ENCODE measurements at places on chromosomes 4 and X.

DNA sequence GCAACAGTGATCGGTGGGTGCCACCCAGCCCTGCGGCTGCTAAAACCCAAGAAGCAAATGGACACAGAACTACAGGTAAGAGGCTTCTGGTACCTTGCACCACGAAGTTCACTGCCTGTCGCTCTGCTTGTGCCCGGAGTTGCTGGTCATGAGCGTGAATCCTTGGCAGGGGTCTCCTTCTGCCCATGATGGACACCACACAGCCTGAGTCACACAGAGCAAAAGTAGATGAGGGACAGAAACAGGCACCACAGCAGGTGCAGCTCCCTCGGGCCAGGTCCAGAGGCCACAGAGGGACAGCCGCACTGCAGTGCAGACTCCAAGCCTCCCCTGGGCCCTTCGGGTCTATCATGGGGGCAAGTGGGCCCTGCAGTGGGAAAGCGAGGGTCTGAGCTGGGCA is 22.4 kb downstream of the NAT8L start:
- DNase-seq: no peak

- no peak for DNase-seq
These were observed 24.4 kb upstream of the CORIN start for GRCh38 chr4:47862297-47862696.

- no peak for DNase-seq
These were observed 111.7 kb downstream of the LINC00632 start for GRCh38 chrX:140821280-140821679.

GRCh38 chr4:178339769-178340168 is 897.5 kb upstream of the AGA start:
- no peak for DNase-seq

GRCh38 chr4:21628916-21629610 is 319.5 kb downstream of the KCNIP4 start:
- DNase-seq: no peak

DNA sequence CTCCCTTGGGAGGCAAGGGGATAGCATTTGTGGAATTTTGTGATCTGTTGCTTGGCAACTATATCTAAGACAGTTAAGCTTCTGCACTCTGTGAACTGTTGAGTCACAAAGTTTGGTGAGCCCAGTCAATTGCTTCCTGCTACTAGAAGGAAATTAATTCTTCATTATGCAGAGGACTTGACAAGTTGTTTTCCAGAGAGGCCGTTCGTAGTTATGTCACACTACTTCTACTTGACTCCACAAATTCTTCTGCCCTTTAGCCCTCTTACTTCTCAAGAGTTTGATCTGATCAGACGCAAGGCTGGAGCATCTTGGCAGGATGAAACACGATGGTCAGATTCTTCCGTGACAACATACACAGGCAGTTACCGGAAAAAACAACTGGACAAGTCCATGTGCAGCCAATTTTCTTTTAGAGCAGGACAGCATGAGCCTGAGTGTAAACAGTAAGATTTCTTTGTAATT is at the start of gene C4orf51:
Gene C4orf51 (plus strand): TSS at position 156 of the 465 bp plus-strand sequence. CDS start 58 bp downstream, at position 214.
- DNase-seq: no peak

GRCh38 chr4:1346781-1347409 is at the start of gene UVSSA:
TSS of gene UVSSA (plus strand) at chr4:1347208. CDS start at chr4:1348092, 884 bp downstream.
- peak; percentile 100 for DNase-seq

DNA sequence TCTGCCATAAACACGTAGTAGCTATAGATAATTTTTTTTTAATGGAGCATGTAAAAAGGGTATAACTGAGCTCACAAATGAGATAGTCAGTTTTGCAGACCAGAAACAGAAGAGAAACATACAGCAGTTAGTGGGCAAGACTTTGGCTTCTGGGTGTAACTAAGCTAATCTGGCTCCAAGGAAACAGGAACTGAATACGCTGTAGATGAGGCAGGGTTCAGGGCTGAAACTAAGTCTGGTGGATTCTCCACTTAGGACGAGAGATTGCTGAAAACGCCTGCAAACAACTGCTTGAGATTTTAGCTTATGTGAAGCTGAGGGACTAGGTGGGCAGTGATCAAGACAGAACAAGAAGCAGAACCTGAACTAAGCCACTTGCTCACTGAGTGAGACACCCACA is 91.7 kb downstream of the SMIM20 start:
- DNase-seq: no peak

DNA sequence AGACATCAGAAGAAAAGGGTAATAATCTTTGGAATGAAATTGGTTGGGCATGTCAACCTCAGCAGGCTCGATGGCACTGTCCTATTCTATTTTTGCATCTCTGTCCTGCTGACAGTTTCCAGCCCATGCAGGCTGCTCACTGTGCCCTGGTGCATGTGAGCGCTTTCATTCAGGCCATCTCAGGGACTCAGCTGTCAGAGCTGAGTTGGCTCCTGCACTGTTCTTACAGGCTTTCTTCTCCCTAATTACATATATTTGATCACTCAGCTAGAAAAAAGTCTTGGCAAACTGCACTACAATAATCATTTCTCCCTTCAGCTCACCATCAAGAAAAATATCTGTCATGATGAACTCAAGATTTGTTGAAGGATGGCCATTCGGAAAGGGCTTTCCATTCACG is 84.7 kb downstream of the RASL11B start:
- no peak for DNase-seq

DNA sequence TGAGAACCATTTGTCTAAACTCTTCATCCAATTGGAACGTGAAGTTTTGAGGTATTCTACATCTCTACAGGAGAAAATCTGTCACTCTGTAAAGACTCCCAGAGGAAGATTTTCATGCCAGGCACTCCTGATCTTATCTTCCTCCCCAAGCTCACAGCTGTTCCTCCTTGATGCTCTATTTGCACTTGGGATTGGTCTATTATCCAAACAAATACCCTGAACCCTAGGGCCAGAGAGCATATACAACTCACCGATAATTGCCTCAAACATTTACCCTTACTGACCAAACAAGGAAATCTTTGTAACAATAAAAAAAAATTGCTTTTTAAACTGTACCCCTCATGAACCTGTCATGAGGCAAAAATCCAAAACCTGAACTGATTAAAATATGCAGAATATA is 372.7 kb downstream of the SH2D1A start:
- no peak for DNase-seq

DNA sequence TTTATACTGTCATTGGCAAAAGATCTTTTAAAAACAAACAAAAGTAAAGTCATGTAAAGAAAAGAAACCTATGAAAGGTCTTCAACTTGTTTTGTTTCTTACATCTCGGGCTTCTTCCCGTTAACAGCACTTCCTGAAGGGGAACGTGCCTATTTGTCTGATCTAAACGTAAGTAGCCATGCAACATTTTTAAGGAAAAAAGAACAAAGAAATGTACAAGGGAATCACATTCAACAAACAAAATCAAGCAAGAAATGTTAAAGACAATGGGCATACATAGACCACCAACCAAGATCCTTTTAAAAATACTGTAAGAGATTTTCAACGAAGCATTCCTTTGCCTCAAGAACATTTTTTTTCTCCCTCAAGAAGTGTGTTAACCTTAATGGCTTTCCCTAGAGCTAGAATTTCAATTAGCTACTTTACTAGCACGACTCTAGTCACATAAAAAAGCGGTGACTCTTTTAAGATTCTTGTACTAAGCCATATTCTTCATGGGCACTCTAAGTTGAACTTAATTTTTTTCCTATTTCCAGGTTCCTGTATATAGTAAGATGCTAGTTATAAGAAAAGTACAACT is 112.0 kb upstream of the TTC29 start:
- DNase-seq: no peak

DNA sequence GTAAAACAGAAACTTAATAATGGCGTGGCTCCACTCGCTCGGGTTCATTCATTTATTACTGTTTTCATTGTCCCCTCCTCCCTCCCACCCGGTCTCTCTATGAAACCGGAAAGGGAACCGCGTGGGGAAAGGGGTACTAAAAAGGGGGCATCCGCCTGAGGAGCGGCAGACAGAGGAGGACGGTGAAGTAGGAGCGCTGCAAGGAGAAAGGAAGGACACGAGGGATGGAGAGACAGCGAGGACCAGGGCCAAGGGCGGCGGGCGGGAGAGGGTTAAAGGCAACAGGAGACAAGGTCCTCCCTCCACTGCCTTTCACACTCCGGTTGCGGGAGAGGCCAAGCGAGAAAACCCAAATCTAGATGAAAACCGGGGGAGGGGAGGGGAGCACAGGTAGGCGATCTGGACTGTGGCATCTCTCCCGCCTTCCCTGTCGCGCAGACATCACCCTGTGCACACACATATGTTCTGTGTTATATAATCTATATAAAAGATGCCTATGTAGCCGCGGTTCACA is 829 bp downstream of the ELOVL6 start:
- DNase-seq: peak; percentile 35

DNA sequence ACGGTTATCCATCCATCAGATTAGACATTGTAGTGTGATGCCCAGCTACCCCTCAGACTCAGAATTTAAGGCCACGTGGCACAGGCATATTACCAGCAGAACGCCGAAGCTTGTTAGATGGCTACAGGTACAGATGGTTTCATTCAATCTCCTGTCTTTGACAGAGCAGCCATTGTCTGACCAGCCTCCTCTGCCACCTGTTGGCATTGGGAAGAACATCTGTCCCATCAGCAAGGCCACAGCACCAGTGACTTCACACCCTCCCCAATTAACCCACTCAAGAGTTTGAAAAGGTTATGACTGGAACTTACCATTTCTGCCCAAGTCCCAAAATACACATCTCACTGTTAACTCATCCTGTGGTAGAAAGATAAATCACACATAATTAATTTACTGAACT is 22.0 kb upstream of the PHKA2 start:
- DNase-seq: no peak

GRCh38 chr4:108181704-108182103 is 13.0 kb upstream of the LEF1 start:
- DNase-seq: no peak

DNA sequence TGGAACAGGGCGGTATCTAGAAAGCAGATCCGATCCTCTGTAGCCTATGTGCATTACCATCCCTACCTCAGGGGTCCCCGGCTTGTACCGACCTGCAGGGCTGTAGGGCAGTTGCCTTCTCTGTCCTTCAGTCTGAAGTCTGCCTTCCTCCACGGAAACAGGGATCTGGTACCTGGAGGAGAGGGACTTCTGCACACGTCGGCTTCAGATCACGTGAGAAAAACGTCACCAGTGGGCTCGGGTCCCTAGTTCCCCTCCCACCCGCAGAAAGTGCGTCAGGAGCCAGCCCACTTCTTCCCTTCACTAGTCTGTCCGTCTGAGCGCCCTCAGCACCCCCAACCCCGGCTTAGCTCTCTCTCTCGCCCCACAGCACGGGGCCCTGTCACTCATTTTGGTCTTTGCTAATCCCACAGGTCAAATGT is at the start of gene TCEAL5:
Gene TCEAL5 (minus strand): TSS at position 170 of the 422 bp plus-strand sequence. CDS start 2,187 bp downstream, outside the sequence.
- no peak for DNase-seq

GRCh38 chr4:12071316-12071715 is 642.6 kb upstream of the HS3ST1 start:
- no peak for DNase-seq

- DNase-seq: no peak
These were observed 12.9 kb downstream of the DCK start for GRCh38 chr4:71006203-71006907.

GRCh38 chr4:35106091-35106734 is 1138.1 kb downstream of the ARAP2 start:
- no peak for DNase-seq

DNA sequence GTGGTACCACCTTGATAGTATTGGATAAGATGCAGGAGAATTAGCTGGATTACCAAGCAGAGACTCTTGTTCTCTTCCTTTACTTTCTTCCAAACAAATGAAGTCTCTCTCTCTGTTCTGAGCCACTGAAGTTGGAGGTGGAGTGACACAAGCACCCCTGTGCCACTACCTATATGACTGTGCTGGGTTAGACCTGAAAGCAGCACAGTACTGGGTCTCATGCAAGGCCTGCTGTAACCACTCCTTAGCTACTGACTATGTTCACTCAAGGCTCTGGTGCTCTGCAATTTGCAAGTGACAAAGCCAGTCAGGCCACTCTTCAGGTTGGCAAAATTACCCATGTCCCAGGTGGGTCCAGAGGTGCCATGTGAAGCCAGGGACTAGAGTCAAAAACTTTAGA is 389.6 kb upstream of the MAOA start:
- DNase-seq: no peak

DNA sequence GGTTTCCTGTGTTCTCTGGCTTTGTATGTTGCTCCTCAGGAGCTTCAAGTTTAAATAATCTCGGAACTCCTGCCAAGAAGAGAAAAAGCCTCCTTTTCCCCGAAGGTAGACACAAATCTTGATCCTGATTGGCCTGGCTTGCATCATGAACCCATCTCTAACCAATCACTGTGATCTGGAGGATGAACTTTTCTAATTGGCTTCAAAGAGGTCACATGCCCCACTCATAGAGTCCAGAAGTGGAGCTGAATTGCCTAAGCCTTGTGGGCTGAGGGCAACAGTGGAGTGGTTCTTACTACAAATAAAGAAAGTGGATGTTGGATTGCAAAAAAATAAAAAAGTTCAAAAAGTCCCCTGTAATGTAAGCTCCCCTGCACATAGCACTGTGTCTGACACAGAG is 245.9 kb downstream of the MID1IP1 start:
- DNase-seq: no peak

DNA sequence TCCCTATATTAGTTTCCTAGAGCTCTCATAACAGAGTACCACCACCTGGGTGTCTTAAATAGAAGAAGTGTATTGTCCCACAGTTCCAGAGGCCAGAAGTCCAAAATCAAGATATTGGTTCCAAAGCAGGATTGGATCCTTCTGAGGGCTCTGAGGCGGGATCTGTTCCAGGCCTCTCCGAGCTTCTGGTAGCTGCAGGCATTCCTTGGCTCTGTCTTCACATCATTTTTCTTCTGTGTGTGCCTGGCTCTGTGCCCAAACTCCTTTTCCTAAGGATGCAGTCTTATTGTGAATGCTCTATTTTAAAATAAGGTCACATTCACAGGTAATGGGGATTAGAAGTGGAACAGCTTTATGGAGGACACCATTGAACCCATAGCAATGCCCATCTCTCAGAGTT is 253.7 kb upstream of the TAPT1 start:
- no peak for DNase-seq

GRCh38 chr4:73684097-73684496 is 56.3 kb upstream of the CXCL8 start:
- no peak for DNase-seq

- no peak for DNase-seq
These were observed 118.0 kb downstream of the SOWAHB start for GRCh38 chr4:76779740-76780459.

- DNase-seq: no peak
These were observed 7.6 kb downstream of the UGT8 start for GRCh38 chr4:114606245-114606644.

DNA sequence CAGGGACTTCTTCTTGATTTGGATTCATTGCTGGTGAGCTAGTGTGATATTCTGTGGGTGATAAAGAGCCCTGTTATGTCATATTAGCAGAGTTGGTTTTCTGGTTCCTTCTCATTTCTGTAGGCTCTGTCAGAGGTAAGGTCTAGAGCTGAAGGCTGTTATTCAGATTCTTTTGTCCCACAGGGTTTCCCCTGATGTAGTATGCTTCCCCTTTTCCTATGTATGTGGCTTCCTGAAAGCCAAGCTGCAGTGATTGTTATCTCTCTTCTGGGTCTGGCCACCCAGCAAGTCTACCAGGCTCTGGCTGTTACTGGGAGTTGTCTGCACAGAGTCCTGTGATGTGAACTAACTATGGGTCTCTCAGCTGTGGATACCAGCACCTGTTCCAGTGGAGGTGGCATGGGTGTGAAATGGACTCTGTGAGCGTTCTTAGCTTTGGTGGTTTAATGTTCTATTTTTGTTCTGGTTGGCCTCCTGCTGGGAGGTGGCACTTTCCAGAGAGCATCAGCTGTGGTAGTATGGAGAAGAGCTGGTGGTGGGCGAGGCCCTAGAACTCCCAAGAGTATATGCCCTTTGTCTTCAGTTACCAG is 373.7 kb downstream of the AR start:
- no peak for DNase-seq

All from CD8-positive, alpha-beta T cell (primary cell).